Naive thymus-derived CD4-positive, alpha-beta T cell (primary cell): ENCODE measurements at places on chromosomes 5 and 9.

DNA sequence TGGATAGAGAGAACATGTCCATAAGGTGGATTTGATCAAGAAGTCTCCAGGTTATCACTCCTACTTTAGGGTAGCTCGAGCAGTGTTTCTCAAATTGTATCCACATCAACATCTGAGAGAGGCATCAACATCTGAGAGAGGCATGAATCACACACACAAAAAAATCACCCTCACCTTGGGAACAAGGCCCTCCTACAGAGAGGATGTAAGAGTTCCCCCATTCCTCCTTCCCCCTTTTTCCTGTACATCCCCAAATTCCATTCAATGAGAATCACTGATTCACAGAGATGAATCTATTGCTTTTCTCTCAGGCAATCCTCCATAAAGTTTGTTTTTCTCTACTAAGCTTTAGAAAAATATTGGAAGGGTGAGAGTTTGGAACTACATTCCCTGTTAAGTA, 233.4 kb upstream of the CDH6 start:
- no peaks in the 10 kb centered on the region for H3K36me3 ChIP-seq
- H3K4me1 ChIP-seq: no peaks in the 10 kb centered on the region
- H3K4me3 ChIP-seq: no peak overlapping the region
- H3K27ac ChIP-seq: no peak overlapping the region

- H3K4me1 ChIP-seq: no peaks in the 10 kb centered on the region
- no peak overlapping the region for H3K27ac ChIP-seq
- H3K4me3 ChIP-seq: no peak overlapping the region
- no peak for DNase-seq
- H3K27me3 ChIP-seq: no peaks in the 10 kb centered on the region
These were observed 184.0 kb upstream of the ACTBL2 start for GRCh38 chr5:57666582-57666981.

- H3K4me3 ChIP-seq: no peak within 1 kb of the TSS
- H3K27me3 ChIP-seq: no peaks in the 10 kb centered on the region
- H3K4me1 ChIP-seq: no peaks in the 10 kb centered on the region
- H3K36me3 ChIP-seq: no peaks in the 10 kb centered on the region
These were observed at the start of gene PAEP for GRCh38 chr9:135561391-135562234. PAEP (plus strand) TSS chr9:135561756.

- H3K4me1 ChIP-seq: no peaks in the 10 kb centered on the region
- H3K27ac ChIP-seq: no peak overlapping the region
- no peak for DNase-seq
- H3K4me3 ChIP-seq: no peak overlapping the region
- no peaks in the 10 kb centered on the region for H3K27me3 ChIP-seq
These were observed 20.7 kb downstream of the ACTL7B start for GRCh38 chr9:108834959-108835665.

- no peak overlapping the region for H3K27ac ChIP-seq
- no peaks in the 10 kb centered on the region for H3K27me3 ChIP-seq
- H3K4me3 ChIP-seq: no peak overlapping the region
These were observed 186.7 kb upstream of the NR4A3 start for GRCh38 chr9:99635032-99635431.

- H3K27ac ChIP-seq: no peak overlapping the region
- no peak overlapping the region for H3K4me3 ChIP-seq
- DNase-seq: no peak
- no peaks in the 10 kb centered on the region for H3K36me3 ChIP-seq
- no peaks in the 10 kb centered on the region for H3K27me3 ChIP-seq
These were observed 94.6 kb upstream of the IGFBPL1 start for GRCh38 chr9:38518826-38519225.
